HT1080 (cell line): ENCODE measurements at places on chromosomes 13 and 19. TPM values are rescaled to one million over a fixed set of nuclear protein-coding genes. Genes with fewer than 3 reads are reported as not detected.
A peak's percentile ranks its signal among the peaks of the same experiment; 100 is the strongest.

GRCh38 chr19:53196777-53197396, 3.7 kb upstream of the ZNF665 start:
- DNase-seq = no peak

MTIF3 gene
- 25.0 and 40.3 TPM in 2 replicates for total RNA-seq

HIF3A gene
- total RNA-seq = not detected in 2 replicates

- DNase-seq = no peak
Observed at GRCh38 chr19:19033176-19033425, 216 bp downstream of the SUGP2 start.

DNA sequence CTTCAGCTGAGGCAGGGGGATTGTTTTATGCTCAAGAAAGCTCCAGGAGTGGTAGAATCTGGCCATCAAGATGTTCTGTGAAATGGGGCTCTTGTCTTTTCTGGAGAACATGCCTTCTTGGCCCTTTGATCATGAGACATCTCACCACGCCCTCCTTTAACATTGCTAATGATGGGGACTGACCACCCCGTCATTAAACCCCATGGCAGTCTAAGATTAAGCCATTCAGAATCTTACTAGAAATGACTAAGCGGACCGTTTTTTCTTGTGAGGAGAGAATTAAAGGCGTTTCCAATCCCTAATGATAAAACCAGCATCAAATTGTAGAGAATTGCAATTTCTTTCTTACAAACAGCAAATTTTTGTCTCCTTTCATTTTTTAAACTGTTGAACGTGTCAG, 89.4 kb downstream of the COL4A2 start:
- no peak for DNase-seq

- DNase-seq = no peak
Observed at GRCh38 chr19:31339411-31339810, 9.8 kb downstream of the TSHZ3 start.

SEMA6B gene
- 11.9 and 13.9 TPM in 2 replicates for total RNA-seq

ZNF112 gene
- total RNA-seq = 4.0 TPM in 2 replicates

- DNase-seq = peak; percentile 52
Observed at GRCh38 chr19:782185-782877, 14.9 kb upstream of the PTBP1 start.

GRCh38 chr19:10471909-10472308, 31.2 kb downstream of the KEAP1 start:
- peak; percentile 29 for DNase-seq

- no peak for DNase-seq
Observed at GRCh38 chr19:11191934-11192333, 5.4 kb downstream of the KANK2 start.

DNA sequence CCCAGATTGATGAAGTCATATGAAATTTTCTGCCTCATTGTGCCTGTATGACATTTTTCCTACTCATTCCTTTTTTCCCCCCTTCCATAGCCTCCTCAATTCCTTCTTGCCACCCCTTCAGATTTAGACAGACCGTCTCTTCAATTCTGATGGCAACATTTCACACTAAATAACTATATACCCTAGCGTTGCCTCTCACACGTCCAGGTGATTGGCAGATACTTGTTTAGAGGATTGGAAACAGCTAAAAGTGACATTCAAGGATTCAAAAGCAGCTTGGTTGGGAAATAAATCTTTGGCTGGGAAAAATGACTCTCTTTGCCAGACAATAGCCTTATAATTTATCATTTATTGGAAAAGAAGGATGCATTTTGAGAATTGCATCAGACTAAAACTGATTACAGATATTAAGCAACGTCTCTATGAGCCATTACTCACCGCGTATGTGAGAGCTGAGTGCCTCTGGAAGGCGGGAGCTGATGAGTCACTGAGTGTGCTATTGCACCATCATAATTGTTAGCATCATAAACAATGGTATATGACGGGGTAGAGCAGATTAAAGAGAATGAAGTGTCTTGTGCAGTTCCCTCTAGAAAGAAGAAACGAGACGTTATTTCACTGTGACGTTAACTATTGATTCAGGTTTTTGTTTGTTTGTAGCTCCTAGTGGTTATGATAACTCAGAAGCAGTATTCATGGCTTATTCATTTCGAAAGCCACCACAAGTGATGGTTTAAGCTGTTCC, 61.1 kb upstream of the FAM216B start:
- DNase-seq = peak; percentile 93

DNA sequence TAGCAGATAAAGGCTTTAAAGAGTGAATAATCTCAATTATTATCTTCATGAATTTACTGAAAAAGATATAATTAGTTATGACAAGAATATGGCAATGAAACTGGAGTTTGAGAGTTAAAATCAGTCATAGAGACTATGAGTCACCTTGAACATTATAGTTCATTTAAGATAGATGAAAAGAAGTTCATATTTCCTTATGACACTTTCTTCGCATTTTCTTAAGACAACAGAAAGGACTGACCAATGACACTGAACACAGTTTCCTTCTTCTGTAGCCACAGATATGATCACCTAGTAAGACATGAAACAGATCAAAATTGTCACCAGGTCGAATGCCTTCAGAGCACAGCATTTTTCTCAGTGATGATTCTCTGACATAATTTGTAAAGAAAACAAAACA, 202.1 kb downstream of the KLF12 start:
- no peak for DNase-seq

- DNase-seq = no peak
Observed at GRCh38 chr13:63605962-63606361, 2190.3 kb upstream of the PCDH20 start.

PSG1 gene
- total RNA-seq = 0.27 TPM in 1 of 2 replicates, not detected in the other

DNA sequence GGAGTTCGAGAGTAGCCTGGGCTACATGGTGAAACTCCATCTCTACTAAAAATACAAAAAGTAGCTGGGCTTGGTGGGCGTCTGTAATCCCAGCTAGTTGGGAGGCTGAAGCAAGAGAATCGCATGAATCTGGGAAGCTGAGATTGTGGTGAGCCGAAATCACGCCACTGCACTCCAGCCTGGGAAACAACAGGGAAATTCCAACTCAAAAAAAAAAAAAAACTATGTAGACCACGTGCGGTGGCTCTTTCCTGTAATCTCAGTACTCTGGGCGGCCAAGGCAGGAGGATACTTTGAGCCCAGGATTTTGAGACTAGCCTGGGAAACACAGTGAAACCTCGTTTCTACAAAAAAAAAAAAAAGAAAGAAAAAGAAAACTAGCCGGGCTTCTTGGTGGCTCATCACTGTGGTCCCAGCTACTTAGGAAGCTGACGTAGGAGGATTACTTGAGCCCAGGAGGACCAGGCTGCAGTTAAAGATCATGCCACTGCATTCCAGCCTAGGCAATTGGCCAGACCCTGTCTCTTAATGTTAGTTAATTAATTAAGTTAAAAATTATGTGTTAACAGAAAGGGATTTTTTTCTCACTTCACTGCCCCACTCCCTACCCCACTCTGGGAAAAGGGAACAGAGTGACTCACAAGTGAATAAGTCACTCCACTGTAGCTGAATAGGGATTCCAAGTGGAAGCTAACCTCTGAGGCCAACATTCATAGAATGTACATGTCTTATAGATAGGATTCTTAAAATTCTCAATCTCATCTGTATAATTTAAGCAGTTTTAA, 2.2 kb downstream of the ZNF83 start:
- no peak for DNase-seq

GFY gene
- total RNA-seq = not detected in 2 replicates

ATF5 gene
- 13.6 and 17.4 TPM in 2 replicates for total RNA-seq

DNA sequence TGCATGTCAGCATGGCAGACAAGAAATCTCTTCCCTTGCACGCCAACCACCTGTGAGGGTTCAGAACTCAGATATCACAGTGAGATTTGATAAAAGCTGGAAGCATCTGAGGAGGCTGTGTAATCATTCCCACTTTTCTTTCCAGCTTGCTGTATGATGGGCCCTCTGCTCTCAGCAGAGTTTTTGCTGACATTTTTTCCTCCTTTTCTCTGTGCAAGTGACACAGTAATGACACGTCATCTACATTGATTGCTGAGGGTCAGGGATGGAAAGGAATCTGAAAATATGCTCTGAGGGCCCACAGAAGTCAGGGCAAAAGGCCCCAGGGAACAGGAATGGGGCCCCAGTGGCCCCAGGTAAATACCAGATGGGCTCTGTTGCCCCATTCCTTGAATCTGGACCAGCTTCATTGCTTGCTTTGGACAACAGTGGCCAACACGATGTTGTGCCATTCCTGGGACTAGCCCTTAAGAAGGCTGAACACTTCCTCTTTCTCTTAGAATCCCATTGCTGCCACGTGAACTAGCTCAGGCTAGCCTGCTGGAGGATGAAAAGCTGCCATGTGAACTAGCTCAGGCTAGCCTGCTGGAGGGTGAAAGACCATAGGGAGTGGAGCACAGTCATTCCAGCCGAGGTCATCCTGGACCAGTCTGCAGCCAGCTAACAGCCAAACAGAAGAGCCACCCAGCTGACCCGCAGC, 68.2 kb downstream of the CACNA1A start:
- no peak for DNase-seq
